Cortex of kidney (tissue), 1 donor: ENCODE measurements at places on chromosomes 12 and 14.

- DNase-seq, result no peak
Observed at GRCh38 chr12:123907726-123908476, 64.7 kb downstream of the CCDC92 start.

GRCh38 chr14:63524537-63525155, 18.5 kb downstream of the PPP2R5E start:
- DNase-seq, result no peak

DNA sequence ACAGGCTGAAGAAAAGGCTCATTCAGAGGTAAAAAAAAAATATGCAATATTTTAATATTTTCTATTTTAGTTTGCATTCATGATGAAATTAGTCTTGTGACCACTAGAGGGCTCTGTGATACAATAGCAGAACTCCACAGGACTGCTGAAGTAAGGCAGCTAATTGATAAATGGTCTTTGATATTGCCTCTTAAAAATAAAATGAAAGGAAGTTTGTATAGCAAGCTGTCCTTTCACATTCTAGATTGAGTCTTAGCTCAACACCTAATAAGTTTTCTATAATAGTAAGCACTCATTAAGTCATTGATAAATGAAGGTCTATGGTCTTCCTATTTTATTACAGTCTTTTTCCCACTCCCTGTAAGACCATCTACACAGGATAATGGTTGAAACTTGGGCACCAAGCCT, 315.7 kb downstream of the NAV3 start:
- DNase-seq, result no peak

GRCh38 chr12:46452061-46452615, 79.6 kb upstream of the SLC38A2 start:
- DNase-seq, result no peak

DNA sequence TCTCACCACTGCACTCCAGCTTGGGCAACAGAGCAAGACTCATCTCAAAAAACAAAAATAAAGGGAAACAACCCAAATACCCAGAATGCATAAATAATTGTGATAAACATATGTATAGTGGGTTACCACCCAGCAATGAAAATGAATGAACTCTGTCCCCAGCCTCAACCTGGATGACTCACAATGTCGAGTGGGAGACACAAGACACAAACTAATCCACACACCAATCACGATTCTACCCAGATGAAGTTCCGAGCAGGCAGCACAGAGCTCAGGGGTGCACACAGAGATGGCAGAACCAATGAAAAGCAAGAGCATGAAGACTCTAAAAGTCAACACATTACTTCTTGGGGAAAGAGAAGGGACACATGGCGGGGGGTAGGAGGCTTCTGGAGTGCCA, 27.1 kb downstream of the ABCB9 start:
- DNase-seq, result no peak

DNA sequence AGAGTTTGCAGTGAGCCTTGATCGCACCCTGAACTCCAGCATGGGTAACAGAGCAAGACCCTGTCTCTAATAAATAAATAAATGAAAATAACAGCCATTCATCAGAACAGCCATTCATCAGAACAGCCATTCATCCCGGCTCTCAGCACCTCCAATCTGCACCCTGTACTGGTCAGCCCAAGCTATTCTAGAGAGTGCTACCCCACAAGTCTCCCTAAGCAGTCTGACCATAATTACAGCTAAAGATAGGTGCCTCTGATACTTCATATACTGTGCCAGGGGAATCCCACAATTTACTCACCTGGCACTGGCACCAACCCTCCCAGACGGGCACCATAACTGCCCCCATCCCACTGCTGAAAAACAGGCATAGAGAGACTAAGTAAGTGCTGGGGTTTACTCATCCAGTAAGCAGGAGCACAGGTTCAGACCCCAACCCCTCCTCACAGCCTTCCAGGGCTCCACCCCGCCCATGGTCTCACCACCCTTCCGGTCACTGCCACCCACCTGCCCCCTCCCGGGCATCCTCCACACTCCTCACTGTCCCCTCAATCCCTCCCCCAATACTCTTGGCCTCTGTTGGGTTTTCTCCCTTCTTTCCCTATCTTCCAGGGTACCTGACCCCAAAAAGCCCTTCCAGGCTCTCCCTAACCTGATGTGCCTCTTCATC, 15.2 kb upstream of the EIF5 start:
- no peak for DNase-seq

GRCh38 chr14:29271669-29272068, 505.1 kb downstream of the FOXG1 start:
- no peak for DNase-seq

DNA sequence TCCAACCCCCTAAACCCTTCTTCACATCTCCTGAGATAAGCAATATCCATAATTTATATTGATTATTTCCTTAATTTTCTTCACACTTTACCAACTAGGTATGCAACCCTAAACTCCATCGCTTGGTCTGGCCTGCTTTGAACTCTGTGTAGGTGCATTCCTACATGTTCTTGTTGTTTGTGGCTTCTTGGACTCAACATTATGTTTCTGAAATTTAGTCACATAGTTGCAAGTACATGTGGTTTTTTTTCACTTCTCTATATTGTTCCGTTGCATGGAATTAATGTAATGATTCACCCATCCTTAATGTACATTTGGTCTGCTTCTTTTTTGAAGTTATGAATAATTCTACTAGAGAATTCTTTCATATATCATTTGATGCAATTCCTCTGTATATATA, 1.6 kb upstream of the TAS2R30 start:
- no peak for DNase-seq

GRCh38 chr14:97813556-97813955, 1016.4 kb downstream of the VRK1 start:
- no peak for DNase-seq

- no peak for DNase-seq
Observed at GRCh38 chr12:92968176-92968813, 39.2 kb upstream of the EEA1 start.

DNA sequence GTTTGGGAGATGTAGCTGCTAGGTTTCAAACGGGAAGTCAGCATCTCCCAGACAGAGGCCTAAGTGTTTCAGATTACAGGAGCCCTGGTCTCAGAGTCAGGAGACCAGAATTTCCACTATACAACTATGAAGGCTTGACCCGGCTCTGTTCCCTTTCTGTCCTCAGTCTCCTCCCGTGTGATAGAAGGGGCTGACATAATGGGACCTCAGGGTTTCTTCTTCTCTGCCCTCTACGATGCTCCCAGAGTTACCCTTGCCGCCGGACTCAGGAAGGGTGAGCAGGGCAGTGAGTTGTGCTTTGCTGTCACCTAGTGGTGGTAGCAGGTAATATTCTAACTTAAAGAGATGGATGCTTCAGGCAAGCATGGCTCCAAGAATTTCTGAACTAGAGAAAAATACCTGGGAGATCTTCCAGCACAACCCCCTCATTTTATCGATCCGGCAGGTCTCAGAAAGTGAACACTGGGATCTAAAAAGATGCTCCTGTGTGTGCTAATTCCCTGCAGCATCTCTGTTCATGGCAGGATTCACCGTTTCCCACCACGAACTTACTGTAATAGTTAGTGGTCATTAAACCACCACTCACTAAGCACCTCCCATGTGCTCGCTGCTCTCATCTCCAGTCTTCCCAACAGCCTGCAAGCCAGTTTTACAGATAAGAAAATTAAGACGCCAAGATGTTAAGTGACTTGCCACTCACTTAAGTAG, 84.4 kb downstream of the VWF start:
- DNase-seq, result no peak

GRCh38 chr14:58872061-58872460, 234.3 kb downstream of the DACT1 start:
- no peak for DNase-seq

DNA sequence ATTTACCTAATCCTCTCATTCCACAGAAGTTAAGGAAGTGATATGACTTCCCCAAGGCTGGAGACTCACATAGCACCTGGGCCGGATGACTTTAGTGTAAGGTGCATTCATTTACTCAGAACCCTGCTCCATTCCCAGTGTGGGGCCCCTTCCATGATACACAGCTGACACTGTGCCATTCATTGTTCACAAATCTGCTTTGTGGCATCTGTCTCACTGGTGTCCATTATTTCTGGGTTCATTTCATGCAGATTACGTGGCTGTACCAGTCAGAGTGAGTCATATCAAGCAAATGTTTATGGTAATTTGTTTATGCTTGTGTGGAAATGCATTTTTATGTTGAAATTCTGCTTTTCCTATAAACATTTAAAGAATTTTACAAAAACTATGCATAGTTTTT, 5.2 kb downstream of the ANO4 start:
- DNase-seq, result no peak

- DNase-seq, result no peak
Observed at GRCh38 chr14:102500158-102500662, 9.4 kb downstream of the ANKRD9 start.

DNA sequence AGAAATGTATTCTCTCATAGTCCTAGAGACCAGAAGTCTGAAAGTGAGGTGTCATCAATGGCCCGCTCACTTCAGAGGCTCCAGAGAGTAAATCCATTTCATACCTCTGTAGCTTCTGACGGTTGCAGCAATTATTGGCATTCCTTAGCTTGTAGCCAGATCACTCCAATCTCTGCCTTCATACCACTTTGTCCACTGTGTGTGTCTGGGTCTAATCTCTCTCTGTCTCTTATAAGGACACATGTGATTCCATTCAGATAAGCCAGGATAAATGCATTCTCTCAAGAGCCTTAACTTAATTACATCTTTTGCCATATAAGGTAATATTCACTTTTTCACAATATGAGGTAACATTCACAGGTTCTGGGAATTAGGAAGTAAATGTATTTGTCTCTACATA, 365.7 kb downstream of the GXYLT1 start:
- no peak for DNase-seq
